Stimulated activated naive CD4-positive, alpha-beta T cell (primary cell): ENCODE measurements at places on chromosomes 5 and 9.

GRCh38 chr9:19408316-19408692 lies 505 bp upstream of the ACER2 start:
- no peak for DNase-seq

DNA sequence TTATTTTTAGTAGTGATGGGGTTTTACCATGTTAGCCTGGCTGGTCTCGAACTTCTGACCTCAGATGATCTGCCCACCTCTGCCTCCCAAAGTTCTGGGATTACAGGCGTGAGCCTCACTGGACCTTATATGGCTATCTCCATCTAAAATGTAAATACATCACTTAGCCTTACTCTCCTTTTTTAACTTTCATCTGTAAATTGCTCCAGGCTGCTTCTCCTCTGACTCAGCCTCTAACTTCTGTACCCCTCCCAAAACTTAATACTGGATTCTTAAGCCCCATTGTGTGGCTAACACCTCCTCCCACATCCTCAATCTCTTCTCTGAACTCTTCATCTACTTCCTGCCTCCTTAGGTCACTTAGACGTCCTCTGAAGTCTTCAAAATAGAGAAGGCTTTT lies 4.0 kb downstream of the SNX30 start:
- peak; percentile 32 for DNase-seq

DNA sequence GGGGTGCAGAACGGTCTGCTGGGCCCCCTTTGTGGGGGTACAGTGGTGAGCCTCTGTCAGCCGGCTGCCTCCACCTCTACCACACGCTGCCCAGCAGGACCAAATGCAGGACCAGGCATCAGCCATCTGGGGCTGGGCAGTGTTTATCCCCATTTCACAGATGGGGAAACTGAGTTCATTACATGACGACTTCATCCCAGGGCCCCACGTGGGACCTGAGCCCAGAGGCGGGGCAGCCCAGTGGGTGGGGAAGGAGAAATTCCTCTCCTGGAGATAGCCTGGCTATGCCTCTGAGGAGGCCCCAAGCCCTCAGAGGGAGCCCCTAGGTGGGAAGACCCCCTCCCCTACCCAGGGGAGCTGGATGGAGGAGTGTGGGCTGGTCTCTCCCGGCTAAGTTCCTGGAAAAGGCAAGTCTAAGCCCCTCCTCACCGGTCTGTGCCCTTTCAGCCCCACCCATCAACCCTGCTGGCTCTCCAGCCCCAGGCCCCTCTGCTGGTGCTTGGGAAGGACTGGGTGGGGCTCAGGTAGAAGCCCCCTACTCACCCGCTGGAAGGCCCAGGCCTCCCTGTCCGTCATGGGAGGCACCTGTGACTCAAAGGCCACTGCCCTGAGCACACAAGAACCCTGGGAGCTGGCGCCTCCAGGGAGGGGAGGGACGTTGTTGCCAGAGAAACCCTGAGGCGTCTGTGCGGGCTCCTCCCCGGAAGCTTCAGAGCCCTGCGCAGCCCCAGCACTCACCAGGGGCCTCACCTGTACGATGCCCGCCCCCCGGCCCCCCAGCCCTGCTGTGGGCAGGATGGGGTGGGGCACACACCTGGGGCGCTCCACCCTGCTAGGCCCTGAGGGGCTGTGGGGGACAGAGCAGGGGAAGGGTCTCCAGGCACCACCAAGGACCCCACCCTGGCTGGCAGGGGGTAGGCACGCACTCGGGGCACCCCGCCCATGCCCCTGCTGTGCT lies 7.4 kb upstream of the CCDC187 start:
- no peak for DNase-seq

GRCh38 chr5:60794691-60795090 lies 49.4 kb downstream of the ELOVL7 start:
- no peak for DNase-seq

- no peak for DNase-seq
Measured at GRCh38 chr5:140678993-140679392, 5.6 kb upstream of the DND1 start.
